SK-MEL-5 (cell line): ENCODE measurements at places on chromosomes 1 and 21. TPM values are rescaled to one million over a fixed set of nuclear protein-coding genes. Genes with fewer than 3 reads are reported as not detected.

Gene SLC45A1
- not detected in 2 replicates for total RNA-seq

Gene AMY1C
- total RNA-seq, result not detected in 2 replicates

Gene OSCP1
- total RNA-seq, result 3.2 and 5.2 TPM in 2 replicates

Gene OLFML2B
- total RNA-seq, result 0.16 and 1.1 TPM in 2 replicates

Gene SPATA1
- 0.93 TPM in 1 of 2 replicates, not detected in the other for total RNA-seq

Gene SLC44A3
- total RNA-seq, result 15.0 and 17.7 TPM in 2 replicates

Gene KCNN3
- 0.03 TPM in 1 of 2 replicates, not detected in the other for total RNA-seq

Gene PRAMEF9
- total RNA-seq, result not detected in 2 replicates

Gene TMEM269
- total RNA-seq, result not detected in 2 replicates

Gene CD1D
- total RNA-seq, result not detected in 2 replicates

- no peak for DNase-seq
Measured at GRCh38 chr1:211652371-211652770, 23.1 kb downstream of the NEK2 start.

DNA sequence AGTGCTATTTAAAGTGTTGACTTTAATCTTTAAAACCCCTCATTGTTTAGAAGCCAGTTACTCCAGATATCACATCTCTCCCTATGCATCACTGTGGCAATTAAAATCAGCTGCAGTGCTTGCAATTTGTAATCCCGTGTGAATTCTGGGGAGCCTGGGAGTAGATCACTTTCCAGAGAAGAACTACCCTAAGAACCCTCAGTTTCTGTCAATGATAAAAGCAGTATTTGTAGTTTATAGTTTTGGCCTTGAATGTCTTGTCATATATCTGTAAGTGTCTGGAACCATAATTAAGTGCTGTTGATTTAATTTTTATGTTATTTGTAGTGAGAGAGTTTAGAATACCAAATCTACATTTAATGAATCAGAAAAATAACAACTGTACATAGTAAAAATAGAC is 5.5 kb upstream of the SPAG17 start:
- DNase-seq, result no peak

DNA sequence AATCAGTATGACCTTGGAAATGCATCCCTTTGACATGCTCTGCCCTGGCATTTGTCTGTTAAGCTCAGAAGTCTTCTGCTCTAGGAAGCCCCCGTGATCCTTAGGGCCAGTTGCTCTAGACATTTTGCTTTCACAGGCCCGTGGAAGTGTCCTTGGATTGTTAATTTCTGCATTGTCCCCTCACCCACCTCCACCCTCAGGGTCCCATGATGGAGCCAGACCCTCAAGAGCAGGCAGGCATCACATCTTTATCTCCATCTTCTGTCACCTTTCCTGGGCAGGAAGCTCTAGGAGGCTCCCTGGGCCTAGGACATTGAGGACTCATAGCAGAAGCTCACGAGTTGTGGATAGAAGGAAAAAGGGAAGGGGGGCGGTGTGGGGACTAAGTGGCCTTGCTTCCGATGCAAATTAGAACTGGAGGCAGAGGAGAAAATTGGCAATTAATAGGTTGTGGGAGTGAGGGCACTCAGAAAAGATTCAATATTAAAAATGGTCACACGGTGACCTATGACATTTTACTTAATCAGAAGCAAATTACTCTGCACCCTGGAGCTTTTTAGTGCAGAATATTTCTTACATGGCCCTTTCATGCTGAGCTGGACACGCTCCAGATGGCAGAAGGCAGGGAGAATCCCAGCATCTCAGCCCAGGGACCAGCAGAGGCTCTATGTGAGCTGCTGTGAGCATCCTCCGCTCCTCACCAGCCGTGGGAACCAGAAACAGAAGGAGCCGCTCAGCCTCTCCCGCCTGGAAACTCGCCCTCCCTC is 185.0 kb downstream of the MATN1 start:
- no peak for DNase-seq

DNA sequence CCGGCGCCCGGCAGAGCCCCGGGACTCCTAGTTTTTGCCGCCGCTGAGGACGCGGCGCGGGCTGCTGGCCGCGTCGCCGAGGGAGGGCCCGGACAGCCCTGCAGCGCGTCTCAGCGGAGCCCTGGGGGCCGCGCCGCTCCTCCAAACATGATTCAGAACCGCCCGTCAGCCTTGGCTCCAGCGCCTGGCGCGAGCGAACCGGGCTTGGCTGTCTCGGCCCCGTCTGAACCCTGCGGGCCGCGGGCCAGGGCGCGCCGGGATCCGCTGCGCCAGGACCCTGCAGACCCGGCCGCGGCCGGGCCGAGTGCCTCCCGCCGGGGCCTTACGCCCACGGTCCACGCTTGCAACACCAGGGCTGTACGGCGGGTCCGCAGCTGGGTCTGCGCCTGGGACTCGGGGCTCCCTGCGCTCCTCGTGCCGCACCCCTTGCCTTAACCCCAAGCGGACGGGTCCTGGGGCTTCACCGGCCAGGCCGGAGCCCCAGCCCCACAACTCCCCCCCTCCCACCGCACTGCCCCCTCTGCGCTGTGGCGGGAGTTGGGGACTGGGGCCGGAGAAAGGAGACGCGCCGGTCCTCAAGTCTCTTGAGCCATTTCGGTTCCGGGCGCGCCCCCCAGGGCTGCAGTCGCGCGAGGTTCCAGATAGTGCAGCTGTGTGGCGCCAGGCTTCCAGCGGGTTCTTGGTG is 48.4 kb upstream of the CD34 start:
- DNase-seq, result no peak

GRCh38 chr1:24775348-24775747 is 30.1 kb downstream of the CLIC4 start:
- no peak for DNase-seq

DNA sequence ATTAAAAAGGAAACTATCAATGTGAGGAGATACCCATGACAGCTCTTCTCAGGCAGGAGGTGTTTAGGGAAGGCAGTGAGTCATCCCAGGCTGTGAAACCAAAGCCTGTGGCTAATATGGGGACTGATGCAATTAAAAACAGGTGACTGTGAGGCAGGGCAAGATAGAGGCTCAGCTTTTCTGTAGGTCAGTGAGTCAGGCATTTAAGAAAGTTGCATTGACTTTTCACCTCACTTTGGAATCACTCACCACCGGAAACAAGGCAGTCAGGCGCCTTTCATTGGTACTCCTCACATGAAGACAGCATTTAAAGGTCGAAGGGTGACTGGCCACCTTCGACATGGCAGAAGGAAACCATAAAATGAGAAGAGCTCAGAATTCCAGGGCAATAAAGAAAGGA is 54.5 kb downstream of the PAPPA2 start:
- DNase-seq, result peak; percentile 83

DNA sequence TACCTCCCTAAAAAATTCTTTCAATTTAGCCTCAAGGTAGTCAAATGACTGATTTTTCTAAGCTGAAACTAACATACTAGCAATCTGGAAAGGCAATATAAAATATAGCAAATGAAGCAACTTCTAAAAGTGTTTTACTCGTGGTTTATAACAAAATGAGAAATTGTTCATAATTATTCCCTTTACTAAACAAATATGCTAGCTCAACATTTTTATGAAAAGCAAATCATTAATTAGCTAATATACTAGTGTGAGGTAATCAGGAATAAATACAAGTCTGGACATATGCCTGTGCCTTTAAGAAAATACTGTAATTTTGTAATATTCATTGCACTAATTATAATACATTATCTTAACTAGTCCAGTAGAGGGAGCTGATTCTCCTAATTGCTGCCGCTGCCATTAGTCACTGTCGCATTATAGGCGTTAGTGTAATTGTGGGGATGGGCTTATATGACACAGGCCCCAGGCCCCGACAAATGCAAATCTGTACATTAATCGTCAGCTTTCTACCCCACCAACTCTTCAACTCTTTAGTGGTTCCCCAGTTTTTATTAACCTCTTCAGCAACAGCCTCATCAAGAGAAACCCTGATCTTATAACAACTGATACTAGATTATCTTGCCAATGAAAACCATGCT is 160.9 kb downstream of the GABPA start:
- peak; percentile 57 for DNase-seq

GRCh38 chr1:6037338-6037762 is 8.3 kb upstream of the KCNAB2 start:
- no peak for DNase-seq

- no peak for DNase-seq
Measured at GRCh38 chr1:96233422-96233821, 488.2 kb upstream of the PTBP2 start.

GRCh38 chr1:171160211-171160610 is 24.9 kb upstream of the FMO2 start:
- DNase-seq, result peak; percentile 6

- peak; percentile 10 for DNase-seq
Measured at GRCh38 chr1:210222340-210223006, 10.1 kb upstream of the SERTAD4 start.

GRCh38 chr1:207918581-207918980 is 7.7 kb upstream of the CD34 start:
- no peak for DNase-seq

- peak; percentile 43 for DNase-seq
Measured at GRCh38 chr1:182614796-182615454, 10.7 kb upstream of the RGS16 start.

DNA sequence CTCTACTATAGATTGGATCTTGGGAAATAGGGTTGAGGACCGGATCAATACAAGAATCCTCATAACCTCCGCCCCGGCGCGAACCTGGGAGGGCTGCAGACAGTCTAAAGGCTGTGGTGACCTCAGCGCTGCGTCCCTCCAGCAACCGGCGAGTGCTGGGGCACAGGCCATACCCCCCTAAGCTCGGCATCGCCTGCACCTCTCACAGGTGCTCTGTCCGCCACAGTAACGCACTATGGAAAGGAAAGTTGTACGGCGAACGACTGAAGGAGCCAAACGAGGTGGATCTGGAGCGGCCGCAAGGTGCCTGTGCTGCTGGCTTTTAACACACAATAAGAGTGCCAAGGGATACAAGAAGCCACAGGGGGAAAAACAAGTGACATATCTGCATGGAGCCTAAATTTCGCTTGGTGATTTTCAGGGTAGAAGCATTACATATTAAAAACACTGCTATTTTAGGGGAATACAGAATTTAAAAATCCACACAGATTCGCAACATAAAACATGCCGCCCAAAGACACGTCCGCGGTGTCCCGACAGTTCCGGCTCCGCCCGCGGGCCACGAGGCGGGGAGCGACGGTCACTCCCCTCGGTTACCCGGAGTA is 1.4 kb upstream of the RBM15 start:
- DNase-seq, result no peak
